Fibroblast of skin of abdomen (primary cell): ENCODE measurements at places on chromosomes 4 and X.

GRCh38 chrX:19377799-19378198 lies 34.1 kb downstream of the PDHA1 start:
- no peak for DNase-seq

GRCh38 chr4:45578874-45579273 lies 545.0 kb downstream of the GABRG1 start:
- no peak for DNase-seq

DNA sequence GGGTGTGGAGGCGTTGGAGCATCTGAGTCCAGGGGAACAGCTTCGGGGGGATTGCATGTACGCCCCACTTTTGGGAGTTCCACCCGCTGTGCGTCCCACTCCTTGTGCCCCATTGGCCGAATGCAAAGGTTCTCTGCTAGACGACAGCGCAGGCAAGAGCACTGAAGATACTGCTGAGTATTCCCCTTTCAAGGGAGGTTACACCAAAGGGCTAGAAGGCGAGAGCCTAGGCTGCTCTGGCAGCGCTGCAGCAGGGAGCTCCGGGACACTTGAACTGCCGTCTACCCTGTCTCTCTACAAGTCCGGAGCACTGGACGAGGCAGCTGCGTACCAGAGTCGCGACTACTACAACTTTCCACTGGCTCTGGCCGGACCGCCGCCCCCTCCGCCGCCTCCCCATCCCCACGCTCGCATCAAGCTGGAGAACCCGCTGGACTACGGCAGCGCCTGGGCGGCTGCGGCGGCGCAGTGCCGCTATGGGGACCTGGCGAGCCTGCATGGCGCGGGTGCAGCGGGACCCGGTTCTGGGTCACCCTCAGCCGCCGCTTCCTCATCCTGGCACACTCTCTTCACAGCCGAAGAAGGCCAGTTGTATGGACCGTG lies 2.2 kb downstream of the AR start:
- DNase-seq: peak; percentile 12

- no peak for DNase-seq
Measured at GRCh38 chr4:1588306-1588705, 95.8 kb downstream of the FAM53A start.

DNA sequence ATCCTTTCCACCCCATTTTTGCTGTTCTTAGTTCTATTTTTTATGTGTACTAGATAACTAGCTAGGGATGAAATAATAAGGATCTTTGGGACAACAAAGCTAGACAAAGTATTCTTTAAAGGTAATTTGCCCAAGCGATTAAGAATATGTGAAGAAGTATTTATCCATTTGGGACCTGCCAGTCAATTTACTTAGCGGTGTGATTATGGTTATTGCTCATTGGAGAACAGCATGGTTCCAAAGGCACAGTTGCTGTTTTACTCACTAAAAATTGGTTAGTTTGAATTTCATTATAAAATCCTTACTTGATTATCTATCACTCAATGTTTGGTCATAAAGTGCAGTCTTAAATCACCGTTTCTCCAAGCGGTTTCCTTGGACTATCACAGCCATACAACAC lies 124.1 kb downstream of the SNCA start:
- no peak for DNase-seq

DNA sequence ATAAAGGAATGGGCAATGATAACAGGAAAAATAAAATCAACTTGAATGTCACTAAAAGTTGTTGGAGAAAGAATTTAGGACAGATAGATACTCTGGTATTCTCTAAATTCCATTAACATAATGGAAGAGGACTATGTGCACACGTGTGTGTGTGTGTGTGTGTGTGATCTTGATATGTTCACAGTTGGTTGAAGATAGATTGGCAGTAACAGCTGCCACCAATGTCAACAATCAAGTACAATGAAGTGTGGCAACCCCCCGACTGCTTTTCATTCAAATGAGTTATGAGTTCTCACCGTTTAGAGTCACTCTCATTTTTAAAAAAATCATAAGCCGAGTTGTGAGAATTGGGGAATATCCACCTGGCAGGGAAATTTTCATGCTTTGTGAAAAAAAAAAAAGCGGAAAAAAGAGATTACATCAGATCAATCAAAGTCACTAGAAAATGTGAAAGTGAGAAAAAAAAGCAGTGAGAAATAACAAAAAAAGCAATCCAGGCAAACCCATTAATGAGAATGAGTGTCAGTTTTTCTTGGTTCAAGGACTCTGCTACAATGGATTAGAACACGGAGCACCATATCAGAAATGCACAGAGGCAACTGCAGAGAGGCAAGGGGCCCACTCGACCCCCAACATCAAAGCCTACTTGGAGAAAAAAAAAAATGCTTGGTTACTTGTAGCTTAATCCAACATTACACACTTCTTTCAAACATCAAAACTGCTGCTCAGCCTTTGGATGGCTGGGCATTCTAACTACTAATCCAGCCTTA lies 414.9 kb upstream of the PITX2 start:
- DNase-seq: no peak

DNA sequence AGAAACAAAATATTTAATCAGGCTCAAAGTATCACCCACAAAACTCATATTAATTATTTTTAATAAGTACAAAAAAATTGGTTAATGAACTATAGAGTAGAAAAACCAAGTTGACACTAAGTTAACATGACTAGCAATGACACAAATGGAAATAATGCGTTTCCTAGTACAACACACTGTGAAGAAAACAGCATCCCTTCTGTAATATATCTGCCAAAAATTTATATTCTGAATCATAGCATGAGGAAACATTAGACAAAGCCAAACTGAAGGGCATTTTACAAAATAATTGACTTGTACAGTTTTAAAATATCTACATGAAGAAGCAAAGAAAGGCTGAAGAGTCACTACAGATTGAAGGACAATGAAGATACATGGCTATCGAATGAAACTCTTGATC lies 477.6 kb upstream of the INTU start:
- no peak for DNase-seq

GRCh38 chr4:186715077-186715476 lies 8.6 kb downstream of the FAT1 start:
- no peak for DNase-seq

GRCh38 chrX:120244735-120245498 lies 5.7 kb upstream of the ZBTB33 start:
- peak; percentile 78 for DNase-seq

GRCh38 chr4:113692809-113693411 lies 68.6 kb downstream of the CAMK2D start:
- DNase-seq: no peak

DNA sequence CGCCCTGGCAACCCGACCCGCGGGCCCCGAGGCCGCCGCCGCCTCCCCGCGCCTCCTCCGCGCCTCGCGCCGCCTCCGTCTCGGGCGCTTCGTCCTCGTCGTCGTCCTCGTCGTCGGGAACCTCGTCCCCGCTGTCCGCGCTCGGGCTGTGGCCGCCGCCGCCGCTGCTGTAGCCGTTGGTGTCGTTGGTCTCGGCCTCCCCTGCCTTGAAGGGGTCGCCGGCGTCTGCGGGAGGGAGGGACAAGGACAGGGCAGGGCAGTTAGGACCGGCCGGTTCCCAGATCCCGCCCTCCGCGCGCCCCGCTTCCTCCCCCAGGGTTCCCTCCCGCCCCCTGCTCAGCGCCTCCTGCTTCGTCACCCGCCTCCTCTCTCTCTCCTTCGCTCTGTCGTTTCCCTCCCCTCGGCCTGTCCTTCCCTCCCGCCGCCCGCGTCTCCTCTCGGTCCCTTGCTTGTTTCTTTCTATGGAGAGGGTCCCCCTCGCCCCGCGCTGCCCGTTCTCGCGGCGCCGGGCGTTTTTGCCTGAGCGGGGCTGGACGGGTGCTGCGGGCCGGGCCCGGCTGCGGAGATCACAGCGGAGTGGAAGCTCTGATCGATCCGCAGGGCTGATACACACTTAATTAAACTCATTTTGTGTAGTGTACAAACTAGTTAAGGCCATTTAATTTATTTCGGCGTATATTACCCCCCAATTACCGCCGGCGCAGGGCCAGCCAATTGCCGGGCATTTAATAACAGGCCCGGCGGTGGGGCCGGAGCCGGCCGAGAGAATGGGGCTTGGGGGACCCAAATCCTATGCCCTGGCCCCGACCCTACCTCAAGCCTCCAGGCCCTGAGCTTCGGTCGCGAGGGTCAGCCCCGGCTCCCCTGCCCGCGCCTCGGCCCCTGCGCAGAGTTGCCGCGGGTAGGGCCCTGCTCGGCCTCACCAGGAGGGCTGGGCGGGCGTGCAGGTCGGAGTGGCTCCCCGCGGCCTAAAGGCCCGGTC lies 2.4 kb downstream of the NKX1-1 start:
- DNase-seq: no peak

GRCh38 chr4:149095811-149096210 lies 653.6 kb upstream of the NR3C2 start:
- peak; percentile 38 for DNase-seq

GRCh38 chrX:72003811-72004750 lies 93.4 kb downstream of the NHSL2 start:
- peak; percentile 79 for DNase-seq

GRCh38 chr4:77800483-77801259 lies 18.5 kb downstream of the CNOT6L start:
- peak; percentile 8 for DNase-seq

DNA sequence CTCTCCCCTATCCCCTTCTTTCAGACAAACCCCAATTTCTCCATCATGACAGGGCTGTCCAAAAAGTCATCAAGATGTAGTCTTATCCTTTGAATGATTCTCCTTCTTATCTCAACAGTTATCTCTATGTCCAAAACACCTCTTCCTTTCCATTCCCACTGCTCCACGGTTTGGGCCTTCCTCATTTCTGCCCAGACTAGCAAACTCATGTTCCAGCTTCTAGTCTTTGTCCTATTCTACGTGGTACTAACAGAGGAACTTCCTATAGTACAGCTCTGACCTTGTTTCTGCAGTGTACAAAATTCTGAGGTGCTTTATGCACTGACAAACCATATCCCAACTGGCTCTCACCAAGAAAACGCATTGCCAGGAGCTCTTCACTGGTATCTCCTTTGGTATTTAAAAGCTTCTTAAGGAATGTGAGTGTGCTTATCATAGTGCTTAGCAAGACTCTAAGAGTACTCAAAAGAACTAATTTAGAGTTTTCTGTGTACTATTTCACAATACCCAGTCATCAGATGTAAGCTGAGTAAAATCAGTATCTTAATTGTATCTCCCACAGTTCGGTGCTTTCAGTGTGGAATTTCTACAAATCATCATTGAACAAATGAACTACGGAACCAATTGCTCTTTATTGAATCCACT lies 65.5 kb downstream of the MAML3 start:
- DNase-seq: no peak
